Left kidney (tissue), 8 donors: ENCODE measurements at places on chromosomes 2 and 18.

DNA sequence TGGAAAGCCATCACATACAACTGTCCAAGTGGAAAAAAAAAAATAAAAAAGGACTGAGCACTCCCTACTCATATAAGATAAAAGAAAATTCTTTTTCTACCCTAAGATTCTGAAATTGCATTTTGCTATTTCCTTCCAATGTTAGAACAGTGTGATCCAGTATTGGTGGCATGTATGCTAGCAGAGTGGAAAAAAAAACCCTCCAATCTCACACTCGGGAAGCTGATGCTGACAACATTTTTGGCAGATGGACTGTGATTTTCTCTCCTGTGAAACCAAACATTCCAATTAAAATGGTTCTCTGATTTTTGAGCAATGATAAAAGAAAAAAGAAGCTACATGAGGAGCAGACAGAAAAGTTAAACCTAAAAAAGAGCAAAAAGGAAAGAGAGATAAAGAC lies 419.8 kb downstream of the DPP10 start:
- DNase-seq, result no peak

- DNase-seq, result no peak
These were observed 57.7 kb downstream of the BIN1 start for GRCh38 chr2:127048969-127049897.

- peak; percentile 42 for DNase-seq
These were observed at the start of gene SCN3A for GRCh38 chr2:165203689-165204559. Gene SCN3A, minus strand, starts transcription at chr2:165204050. Its CDS starts 27,656 bp downstream, at chr2:165176394.

DNA sequence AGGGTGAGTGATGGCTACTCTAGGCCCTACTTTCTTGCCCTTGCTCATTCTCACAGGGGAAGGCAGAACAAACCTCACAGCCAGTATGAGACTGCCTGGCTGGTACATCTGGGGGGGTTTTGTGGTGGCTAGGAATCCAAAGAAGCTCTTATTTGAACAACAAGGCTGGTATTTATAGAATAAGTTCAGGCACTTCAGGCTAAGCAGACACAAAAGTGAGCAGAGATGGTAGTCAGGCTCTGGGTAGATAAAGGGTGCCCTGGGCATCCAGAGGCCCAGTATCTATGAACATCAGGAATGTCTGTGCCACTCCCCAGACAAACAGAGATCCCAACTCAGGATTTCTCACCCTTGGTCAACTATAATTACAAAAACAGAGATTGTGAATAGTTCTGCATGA lies 57.2 kb upstream of the RTN4 start:
- DNase-seq, result no peak

- DNase-seq, result no peak
These were observed 88.2 kb upstream of the THUMPD2 start for GRCh38 chr2:39867268-39867667.

DNA sequence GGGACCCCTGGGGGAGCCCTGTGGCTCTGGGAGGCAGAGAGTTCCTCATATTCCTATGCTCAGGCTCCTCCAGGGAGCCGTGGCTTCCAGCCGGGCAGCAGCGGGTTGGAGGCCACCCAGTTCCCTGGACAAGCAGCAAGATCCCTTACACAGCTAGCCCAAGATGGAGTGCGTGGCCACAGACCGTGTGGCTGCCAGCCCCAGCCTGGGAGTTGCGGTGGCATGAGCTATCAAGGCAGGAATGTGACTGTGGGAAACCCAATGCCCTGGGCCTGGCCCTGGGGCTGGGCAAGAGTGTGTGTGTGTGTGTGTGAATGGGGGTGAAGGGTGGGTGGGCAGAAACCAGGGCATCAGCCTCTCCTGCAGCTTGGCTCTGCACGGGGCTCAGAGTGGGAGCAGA lies 130.5 kb downstream of the DYSF start:
- DNase-seq, result no peak

DNA sequence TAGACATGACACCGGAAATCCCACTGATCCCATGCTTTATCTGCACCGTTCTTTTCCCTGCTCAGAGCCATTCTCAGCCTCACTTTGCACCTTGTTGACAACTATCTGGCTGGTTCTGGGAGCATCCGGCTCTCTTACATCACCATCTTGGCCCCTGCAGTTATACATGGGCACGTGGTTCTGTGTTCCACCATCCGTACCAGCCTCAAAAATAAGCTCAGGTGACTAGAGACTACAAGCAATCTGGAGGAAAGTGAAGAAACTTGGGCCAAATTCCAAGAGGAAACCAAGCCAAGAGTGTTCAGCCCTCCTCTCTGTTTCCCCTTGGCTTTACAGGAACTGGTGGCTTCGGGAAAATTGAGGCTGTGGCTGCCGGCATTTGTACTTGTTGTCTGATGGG lies 244.6 kb upstream of the ACVR2A start:
- DNase-seq, result no peak

- no peak for DNase-seq
These were observed 215.4 kb upstream of the HNRNPA3 start for GRCh38 chr2:176997074-176997791.

DNA sequence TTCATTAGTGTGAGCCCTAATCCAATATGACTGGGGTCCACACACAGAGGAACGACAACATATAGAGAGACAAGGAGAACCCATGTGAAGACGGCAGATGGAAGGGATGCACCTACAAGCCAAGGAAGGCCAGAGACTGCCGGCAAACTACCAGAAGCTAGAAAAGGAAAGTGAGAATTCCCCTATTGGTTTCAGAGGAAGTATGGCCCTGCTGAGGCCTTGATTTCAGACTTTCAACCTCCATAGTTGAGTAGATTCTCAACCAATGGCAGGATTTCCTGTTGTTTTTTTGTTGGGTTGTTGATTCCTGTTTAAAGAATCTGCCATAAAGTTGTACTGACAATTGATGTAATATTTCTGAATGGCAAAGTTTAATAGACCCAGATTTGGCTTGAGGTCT lies 241.5 kb downstream of the SATB2 start:
- no peak for DNase-seq

DNA sequence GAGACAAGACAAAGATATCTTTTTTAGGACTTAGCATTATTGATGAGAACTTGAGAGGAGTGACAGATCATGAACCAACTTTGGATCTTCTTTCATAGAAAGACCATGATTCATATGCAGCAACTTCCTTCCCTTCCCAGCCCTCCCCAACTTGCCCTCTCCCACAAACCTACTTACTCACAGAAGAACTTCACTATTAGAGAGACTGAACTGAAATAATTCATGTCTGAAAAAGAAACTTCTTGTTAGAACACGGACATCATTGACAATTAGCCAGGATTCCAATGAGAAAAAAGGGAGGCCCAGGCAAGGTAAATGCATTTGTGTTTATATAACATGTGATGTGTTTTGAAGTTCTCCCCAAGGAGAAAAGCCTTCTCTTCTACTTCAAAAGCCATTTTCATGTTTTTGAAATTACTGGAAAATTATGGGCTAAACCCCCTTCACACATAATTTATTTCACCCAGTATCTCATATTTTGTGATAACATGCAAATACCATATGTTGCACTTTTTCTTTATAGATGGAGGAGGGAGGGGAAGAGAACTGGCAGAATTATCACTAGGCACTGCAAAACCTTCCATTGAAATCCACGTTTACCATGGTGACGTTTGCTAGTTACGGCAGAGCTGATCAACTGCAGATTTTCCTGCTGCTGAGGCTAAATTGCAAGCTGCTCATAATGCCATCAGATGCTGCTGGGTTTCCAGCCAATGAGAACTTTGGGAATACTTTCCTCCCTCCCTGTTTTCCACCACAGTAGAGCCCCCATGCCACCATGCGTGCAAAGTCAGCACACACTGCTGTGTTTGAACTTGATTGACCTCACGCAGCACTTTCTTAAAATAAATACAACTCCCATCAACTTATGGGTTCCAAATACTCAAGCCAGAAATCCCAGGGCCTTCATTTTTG lies 294.7 kb downstream of the MEIS1 start:
- no peak for DNase-seq

GRCh38 chr2:1584691-1585485 lies 159.4 kb downstream of the PXDN start:
- no peak for DNase-seq

GRCh38 chr2:17036361-17036760 lies 370.7 kb upstream of the CYRIA start:
- no peak for DNase-seq

DNA sequence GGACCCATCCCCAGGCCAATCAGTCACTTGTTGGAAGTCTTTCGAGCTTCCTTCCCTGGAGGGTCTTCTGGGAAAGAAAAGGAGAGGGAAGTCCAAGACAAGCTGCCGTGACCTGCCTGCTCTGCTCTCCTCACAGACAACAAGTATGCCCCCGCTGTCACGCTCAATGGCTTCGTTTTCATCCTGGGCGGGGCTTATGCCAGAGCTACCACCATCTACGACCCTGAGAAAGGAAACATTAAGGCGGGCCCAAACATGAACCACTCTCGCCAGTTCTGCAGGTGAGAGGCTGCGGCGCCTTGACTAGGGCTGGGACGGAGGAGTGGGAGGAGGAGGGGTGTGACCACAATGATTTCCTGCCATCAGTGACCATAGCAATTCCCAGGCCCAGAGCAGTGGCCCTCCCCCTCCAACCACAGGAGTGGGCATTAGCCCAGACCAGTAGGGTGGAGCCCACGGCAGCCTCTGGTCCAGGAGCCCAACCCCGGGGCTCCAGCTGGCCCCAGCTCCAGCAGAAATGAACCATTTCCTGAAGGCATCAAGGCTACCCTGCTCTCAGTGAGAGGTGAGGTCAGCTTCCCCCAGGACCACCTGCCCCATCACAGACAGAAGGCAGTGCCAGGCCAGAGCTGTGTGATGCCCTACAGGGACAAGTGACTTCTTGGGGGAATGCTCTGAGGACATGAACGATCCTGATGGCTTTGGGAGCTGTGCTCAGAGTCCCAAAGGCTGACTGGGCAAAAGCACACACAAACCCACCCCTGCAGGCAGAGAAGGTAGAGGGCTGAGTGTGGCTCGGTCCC lies 223.1 kb downstream of the ATAD2B start:
- no peak for DNase-seq

DNA sequence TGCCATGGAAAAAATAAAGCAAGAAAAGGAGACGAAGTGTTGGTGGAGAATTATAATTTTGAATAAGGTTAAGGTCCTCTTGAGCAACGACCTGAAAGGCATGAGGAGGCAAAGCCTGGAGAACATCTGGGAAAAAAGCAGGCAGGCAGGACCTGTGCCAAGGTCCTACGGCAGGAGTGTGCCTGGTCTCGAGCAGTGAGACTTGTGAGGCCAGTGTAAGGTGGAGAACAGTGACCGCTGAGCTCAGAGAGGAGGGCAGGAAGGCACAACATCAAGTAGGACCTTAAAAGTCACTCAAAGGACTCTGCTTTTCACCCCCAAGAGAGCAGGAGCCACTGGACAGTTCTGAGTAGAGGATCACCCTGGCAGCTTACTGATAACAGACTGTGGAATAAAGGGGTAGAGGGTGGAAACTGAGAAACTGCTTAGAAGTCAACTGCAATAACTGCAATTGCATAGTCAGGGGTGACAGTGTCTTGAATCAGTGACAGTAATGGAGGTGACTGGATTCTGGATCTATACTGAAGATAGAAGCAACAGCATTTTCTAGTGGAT lies 3.5 kb downstream of the NOL10 start:
- DNase-seq, result no peak

GRCh38 chr2:241985986-241986329 lies 116.4 kb downstream of the RTP5 start:
- no peak for DNase-seq

DNA sequence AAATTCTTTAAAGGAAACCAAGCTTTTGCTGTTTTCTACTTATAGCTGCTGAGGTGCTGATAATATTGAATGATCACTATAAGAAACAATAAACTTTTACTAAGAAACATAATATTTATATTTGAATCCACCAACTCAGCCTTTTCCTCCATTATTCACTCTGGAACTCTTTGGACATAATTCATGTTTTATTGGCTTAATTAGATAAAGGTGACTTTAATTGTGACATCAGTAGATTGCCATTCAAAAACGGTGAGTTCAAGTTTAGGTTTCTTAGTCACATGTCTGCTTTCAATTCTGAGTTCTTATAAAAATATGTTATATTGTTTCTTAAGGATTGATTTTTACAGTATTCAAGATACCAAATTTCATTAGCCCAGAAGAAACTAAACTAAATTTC lies 24.0 kb downstream of the CCDC85A start:
- no peak for DNase-seq

DNA sequence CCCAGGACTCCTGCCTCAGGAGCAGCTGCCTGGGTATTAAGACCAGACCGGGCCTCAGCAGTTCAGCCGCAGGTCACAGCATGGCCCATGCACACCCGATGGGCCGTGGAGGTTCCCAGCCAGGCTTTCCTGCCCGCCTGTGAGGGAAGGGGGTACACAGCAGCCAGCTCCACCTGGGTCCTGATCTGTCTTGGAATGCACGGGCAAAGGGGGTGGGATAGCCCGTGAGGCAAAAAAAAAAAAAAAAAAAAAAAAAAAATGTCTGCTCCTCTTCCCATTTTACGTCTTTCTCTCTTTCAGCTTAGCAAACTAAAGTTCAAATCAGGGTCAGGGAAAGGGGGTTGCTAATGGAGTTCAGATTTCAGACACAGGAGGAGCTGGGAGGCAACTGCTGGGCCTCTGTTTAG lies 385.2 kb downstream of the TNS1 start:
- peak; percentile 73 for DNase-seq

GRCh38 chr2:190858817-190859216 lies 21.8 kb upstream of the GLS start:
- DNase-seq, result no peak

GRCh38 chr2:90645-91312 lies 44.5 kb upstream of the FAM110C start:
- DNase-seq, result no peak

DNA sequence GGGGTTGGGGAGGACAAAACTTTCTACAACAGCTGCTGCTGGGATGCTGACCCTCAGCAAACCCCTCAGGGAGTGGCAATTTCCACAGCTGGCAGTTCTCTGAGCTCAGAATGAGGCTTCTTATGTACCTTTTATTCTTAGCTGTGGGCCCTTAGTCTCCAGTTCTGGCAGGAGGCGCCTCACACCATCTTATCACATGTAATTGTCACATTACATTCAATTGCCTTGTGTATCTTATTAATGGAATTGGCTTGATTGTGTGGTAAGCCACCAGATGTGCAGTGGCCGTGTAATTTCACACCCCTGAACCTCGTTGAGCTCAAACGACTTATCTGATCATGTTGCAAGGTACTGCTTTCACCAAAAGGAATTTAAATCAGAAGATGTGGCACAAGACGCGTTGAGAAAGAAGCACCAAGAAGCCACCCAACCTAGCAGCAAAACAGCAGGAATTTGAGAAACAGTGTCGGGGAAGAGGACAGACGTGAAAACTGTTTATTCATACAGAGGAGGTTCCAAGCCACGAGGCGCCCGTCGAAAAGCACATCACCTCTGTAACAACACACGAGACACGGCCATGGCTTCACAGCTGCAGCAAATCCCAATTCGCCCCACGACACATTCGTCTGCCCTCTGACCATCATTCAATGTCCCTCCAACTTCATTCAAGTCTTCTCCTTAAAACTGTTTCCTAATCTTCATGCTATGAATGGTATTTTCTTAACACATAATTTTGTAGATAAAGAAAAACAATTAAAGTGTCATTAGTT lies 53.6 kb upstream of the LPIN2 start:
- no peak for DNase-seq

- DNase-seq, result no peak
These were observed 13.1 kb downstream of the HS6ST1 start for GRCh38 chr2:128305555-128306080.

- no peak for DNase-seq
These were observed 6.1 kb downstream of the PTGR3 start for GRCh38 chr18:75202696-75203365.

- peak; percentile 65 for DNase-seq
These were observed 45.4 kb downstream of the RASGRP3 start for GRCh38 chr2:33521791-33522281.
